IPS DF 6.9 (cell line): ENCODE measurements at places on chromosomes 2 and 18.

- H3K27ac ChIP-seq = no peak overlapping the region
- H3K4me3 ChIP-seq = no peak overlapping the region
- DNase-seq = no peak
- H3K27me3 ChIP-seq = no peaks in the 10 kb centered on the region
Observed at GRCh38 chr2:2839393-2839781, 508.3 kb upstream of the MYT1L start.

DNA sequence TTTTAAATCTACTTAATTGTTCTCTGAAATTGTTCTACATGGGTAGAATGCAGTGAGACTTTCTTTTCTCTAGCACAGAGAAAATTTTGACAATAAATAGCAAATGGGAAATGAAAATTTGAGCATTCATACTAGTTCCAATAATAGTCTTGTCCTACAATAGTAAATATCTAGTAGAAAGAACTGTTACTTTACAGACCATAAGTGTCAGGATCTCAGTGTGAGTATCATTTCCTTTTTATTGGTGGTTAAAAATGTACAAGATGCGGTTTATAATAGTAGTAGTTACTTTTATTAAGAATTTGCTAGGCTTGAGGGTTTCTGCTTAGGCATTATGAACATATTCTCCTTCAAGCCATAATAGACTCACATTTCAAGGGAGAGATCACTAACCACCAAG, 43.2 kb downstream of the KCNE4 start:
- DNase-seq = no peak
- H3K4me1 ChIP-seq = peaks cover 2% of the 10 kb centered on the region; the same call in 1 of the 2 replicates
- H3K36me3 ChIP-seq = no peaks in the 10 kb centered on the region
- H3K27ac ChIP-seq = no peak overlapping the region
- H3K4me3 ChIP-seq = no peak overlapping the region

- H3K36me3 ChIP-seq = no peaks in the 10 kb centered on the region
- no peak for DNase-seq
- no peaks in the 10 kb centered on the region for H3K4me1 ChIP-seq
- no peaks in the 10 kb centered on the region for H3K27me3 ChIP-seq
- H3K4me3 ChIP-seq = no peak overlapping the region
- H3K27ac ChIP-seq = no peak overlapping the region
Observed at GRCh38 chr18:63161761-63162195, 157.8 kb downstream of the BCL2 start.

DNA sequence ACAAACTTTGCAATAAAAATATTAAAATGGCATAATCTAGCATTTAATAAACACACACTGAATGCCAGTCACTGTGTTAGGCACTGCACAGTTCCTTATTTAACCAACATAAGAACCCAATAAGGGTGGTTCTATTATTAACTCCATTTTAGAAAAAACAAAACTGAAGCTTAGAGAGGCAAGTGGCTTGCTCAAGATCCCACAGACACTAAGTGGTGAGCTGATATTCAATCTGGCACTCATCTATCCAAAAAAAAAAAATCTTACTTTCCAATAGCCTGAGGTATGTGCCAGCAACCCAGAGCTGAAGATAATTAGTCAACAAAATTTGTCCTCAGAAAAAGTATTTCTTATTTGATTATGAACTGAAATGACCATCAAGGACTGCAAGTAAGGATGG, 799 bp downstream of the CYTIP start:
- no peaks in the 10 kb centered on the region for H3K27me3 ChIP-seq
- DNase-seq = no peak
- H3K27ac ChIP-seq = no peak overlapping the region
- no peaks in the 10 kb centered on the region for H3K4me1 ChIP-seq
- no peak overlapping the region for H3K4me3 ChIP-seq

GRCh38 chr18:48297139-48297538, 112.0 kb downstream of the ZBTB7C start:
- H3K27ac ChIP-seq = no peak overlapping the region
- no peaks in the 10 kb centered on the region for H3K27me3 ChIP-seq
- H3K36me3 ChIP-seq = no peaks in the 10 kb centered on the region
- no peak overlapping the region for H3K4me3 ChIP-seq

DNA sequence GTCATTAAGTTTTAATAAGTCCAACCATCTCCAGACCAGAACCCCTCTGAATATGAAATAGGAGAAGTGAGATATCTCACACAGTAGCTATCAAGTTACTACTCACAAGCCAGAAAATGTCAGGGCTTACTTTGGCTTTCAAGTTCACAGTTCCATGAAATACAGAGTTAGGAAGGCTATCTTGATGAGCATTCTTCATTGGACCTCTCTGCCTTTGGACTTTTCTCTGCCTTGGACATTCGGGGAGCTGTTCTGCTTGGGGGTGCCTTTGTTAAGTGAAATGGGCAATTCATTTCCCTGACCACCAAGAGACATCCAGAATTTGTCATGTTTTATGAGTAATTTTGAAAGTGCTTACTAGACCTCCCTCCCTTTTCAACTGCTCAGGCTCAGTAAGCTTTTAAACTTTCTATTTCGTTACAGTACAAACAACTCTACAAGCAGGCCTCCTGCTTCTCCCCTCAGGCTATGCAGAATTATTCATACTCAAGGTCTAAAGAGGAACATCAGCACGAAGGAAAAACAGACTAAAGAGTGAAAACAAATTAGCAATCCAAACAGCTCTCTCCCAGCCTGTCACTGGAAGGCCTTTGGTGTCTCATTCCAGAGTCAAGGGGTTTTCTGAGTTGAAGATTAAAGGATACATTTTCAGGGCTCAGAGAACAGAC, 95.3 kb downstream of the MREG start:
- H3K36me3 ChIP-seq = no peaks in the 10 kb centered on the region
- no peak for DNase-seq
- H3K27me3 ChIP-seq = no peaks in the 10 kb centered on the region

- H3K4me1 ChIP-seq = no peaks in the 10 kb centered on the region
- H3K4me3 ChIP-seq = no peak overlapping the region
- H3K27me3 ChIP-seq = no peaks in the 10 kb centered on the region
- H3K27ac ChIP-seq = no peak overlapping the region
Observed at GRCh38 chr18:48795696-48796095, 155.1 kb downstream of the SMAD7 start.

DNA sequence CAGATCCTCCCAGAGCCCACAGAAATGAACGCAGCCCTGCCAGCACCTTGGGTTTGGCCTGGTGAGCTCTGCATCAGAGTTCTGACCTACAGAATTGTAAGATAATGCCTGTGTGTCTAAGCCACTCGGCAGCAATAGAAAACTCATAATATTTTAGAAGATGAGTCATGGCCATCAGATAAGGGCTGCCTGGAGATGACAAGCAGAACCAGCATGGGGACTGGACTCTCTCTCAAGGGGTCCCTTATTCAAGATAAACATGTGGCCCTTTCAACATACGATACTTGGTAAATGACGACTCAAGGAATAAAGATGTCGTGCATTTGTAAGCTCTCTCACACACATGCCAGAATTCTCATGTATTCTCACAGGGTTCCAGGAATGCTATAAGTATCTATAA, 8.5 kb upstream of the AGAP1 start:
- H3K27me3 ChIP-seq = no peaks in the 10 kb centered on the region
- H3K36me3 ChIP-seq = no peaks in the 10 kb centered on the region
- DNase-seq = no peak
- no peak overlapping the region for H3K4me3 ChIP-seq
- H3K27ac ChIP-seq = no peak overlapping the region

DNA sequence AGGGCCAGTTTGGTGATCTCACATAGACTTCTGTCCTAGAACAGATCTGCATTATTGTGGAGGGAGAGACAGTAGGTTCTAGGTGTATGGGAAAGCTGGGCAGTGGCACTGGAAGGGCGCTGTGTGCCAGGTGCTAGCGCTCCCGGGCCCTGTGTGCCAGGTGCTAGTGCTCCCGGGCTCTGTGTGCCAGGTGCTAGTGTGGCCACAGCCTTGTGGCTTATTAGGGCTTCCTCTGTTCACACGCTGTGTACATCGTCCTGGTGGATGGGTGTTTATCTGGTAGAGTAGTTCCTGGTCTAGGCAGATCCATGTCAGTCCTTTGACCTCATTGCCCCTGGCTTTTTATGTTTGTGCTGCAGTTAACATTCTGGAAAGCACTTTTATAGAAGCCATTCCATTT, 263.4 kb downstream of the AGAP1 start:
- no peak for DNase-seq
- no peak overlapping the region for H3K27ac ChIP-seq
- peaks cover 3% of the 10 kb centered on the region for H3K4me1 ChIP-seq
- no peaks in the 10 kb centered on the region for H3K36me3 ChIP-seq
- no peaks in the 10 kb centered on the region for H3K27me3 ChIP-seq

DNA sequence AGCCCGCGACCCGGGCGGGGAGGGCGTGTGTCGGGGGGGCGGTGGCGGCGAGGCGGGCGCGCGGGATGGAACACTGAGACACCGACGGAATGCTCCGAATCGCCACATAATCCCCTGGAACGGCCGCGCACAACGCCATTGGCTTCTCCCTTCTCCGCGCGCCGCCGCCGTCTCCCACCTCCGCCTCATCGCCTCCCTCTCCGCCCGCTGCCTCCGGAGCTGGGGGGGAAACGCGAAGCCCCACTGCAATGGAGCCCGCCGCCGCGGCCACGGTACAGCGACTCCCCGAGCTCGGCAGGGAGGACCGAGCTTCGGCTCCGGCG, at the start of gene PHLPP1:
PHLPP1 (plus strand) TSS at position 106 of the 323 bp plus-strand sequence; CDS start at position 249, 143 bp downstream.
- no peaks in the 10 kb centered on the region; the same call in 1 of the 2 replicates for H3K4me1 ChIP-seq
- H3K27me3 ChIP-seq = no peaks in the 10 kb centered on the region
- H3K36me3 ChIP-seq = no peaks in the 10 kb centered on the region
- DNase-seq = no peak
- peak within 1 kb of the TSS; percentile 99 for H3K4me3 ChIP-seq

DNA sequence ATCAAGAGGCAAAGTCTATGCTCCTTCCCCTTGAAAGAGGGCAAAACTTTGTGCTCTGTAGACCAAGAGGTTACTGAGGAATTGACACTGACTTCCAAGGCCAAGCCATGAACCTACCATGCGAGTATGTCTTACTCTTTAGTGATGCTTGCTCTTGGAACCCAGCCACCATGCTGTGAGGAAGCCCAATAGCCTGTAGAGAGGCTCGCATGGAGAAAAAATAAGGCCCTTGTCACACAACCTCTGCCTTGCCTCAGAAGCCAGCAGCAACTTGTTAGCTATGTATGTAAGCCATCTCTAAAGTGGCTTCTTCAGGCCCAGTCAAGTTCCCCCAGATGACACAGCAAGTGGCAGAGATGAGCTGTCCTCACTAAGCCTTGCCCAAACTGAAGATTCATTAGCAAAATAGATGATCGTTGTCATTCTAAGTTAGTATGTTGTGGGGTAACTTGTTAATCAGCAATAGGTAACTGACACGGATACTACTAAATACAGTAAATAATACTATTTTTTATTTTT, 66.1 kb upstream of the RGPD5 start:
- no peaks in the 10 kb centered on the region for H3K4me1 ChIP-seq
- no peak for DNase-seq
- H3K27me3 ChIP-seq = no peaks in the 10 kb centered on the region
- H3K27ac ChIP-seq = no peak overlapping the region

DNA sequence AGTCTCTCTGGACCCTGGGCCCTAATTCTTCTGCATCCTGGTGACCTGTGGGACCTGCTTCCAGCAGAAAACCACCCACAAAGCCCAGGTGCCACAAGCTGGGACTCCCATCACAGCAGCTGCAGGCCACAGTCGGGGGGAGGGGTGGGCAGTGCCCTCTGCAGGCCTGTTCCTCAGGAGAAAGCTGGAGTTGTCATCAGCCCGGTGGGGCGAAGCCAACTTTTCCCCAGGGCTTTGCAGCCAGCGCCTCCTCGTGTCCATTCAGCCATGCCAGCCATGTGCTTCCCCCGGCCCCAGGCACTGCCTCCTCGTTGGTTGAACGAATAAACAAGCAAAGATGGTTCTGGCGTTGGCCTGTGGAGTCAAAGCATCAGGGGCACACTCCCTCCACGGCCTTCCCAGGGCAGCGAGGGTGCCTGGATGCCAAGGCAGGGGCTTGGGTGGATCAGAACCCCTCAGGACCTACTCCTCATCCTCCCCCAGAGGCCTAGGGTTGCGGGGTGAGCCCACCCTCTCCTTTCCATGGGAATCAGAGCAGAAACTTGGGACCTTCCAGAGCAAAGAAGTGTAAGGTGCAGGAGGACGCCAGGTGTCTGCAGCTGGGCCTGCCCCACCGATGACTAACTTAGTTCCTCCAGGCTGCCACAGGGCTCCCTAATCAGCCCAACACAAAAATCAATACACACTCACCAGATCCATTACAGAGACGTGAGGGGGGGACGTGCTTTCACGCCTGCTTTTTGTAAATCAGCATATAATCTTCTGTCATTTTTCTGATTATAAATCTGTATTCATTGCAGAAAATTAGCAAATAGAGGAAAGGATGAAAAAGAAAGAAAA, 75.7 kb upstream of the RAB6C start:
- H3K36me3 ChIP-seq = no peaks in the 10 kb centered on the region
- no peak for DNase-seq
- no peak overlapping the region for H3K4me3 ChIP-seq
- H3K27me3 ChIP-seq = no peaks in the 10 kb centered on the region
- H3K4me1 ChIP-seq = no peaks in the 10 kb centered on the region
- H3K27ac ChIP-seq = no peak overlapping the region
